ENCODE measurements at places on chromosomes 7 and 10.

- no peak for DNase-seq
Observed at GRCh38 chr7:111986601-111987000, 219.6 kb downstream of the DOCK4 start.

GRCh38 chr7:20233362-20233761, 16.2 kb upstream of the MACC1 start:
- DNase-seq = no peak

DNA sequence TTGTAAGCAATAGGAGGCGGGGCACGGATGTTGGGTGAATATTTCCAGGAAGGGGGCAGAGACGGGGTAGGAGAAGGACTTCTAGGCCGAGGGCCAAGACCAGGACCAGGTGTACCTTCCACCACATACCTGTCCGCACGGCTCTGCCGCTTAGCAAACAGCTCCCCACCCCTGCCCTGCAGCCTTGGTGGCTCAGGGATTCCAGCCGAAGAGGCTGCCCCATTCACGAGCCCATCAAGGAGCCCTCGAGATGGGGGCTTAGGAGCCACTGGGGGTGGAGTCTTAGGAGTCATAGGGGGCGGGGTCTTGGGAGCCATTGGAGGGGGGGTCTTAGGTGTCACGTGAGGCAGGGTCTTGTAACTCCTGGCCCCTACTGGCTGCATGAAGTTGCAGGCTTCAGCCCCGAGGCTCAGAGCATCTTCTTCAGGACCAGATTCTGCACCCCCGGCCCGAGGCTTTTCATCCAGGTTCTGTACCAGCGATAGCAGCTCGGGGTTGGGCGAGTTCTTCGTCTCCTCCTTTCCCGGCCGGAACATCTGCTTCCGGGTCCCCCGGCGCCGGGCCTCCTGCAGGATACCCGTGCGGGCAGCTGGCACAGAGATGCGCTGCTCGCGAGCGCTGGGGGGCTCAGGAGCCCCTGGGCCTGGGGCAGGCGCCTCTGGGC, 6.1 kb upstream of the MYOZ1 start:
- DNase-seq = peak; percentile 29

DNA sequence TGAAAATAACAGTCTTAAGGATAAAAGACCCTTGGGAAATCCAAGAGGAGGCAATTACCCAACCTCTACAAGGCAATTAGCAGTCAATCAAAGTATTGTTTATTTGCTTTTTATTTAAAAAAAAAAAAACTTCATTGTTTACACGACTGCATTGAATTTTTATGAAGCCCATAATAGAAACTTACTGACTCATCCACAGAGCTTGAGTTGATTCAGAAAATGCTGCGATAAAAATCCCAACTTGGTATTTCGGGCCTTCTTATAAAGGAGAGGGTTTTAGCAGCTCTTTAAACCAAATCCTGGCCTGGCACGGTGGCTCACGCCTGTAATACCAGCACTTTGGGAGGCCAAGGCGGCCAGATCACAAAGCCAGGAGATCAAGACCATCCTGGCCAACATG, 69.2 kb upstream of the PALS2 start:
- DNase-seq = no peak

GRCh38 chr10:84718877-84719616, 390.7 kb downstream of the CCSER2 start:
- DNase-seq = no peak

DNA sequence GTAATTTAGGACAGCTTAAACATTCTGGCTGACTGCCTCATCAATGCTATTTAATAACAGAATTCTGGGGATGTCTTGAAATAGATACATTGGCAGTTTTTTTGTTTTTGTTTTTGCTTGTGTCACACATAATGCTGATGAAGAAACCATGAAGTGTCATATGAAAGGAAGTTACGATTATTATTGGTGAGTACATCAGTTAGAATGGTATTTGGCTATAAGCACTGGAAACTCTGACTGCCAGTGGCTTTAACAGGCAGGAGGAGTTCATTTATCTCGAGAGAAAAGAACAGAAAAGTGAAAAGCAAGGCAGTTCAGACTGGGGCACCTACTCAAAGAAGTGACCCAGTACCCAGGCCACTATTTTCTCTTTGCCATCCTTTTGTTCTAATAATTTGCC, 18.1 kb downstream of the LSM8 start:
- no peak for DNase-seq

- DNase-seq = no peak
Observed at GRCh38 chr10:92890471-92890870, 42.2 kb downstream of the EXOC6 start.

DNA sequence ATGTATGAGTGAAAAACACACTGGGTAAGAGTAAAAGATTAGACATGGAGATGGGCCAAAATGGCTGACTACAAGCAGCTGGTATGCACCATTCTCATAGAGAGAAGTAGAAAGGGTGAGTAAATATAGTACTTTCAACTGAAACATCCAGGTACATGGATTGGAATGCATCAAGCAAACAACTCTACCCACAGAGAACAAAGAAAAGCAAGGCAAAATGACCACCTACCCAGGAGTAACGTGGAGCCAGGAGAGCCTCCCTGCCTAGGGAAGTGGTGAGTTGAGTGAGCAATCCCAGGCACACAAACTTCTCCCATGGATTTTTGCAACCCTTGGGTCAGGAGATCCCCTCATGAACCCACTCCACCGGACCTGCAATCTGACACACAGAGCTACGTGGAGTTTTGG, 212.8 kb downstream of the PTN start:
- DNase-seq = no peak

DNA sequence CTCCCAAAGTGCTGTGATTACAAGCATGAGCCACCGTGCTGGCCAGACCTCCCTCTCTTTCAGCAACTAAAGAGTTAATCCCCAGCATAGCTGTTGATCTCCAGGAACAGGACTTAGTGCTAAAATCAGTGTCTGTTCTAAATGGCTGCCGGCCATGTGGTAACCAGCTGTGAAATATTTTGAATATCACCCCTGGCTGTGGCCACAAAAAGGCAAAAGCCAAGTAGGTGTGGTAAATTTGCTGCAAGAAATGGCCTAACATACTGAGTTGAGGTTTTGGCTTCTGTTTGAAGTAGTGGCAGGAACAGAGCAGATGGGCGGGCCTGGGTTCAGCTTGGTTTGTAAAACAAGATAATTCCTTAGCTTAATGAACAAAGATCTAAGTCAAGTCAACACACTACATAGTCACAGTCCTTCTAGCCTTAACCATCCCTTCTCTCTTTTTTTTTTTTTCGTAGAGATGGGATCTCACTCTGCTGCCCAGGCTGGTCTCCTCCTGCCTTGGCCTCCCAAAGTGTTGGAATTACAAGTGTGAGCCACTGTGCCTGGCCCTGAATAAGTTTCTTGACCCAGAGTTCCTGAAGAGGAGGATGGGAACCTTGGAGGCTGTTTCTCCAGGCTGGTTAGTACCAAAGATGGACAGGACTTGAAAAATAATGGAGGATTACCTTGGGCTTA, 22.7 kb upstream of the AGFG2 start:
- DNase-seq = no peak

- no peak for DNase-seq
Observed at GRCh38 chr10:13885238-13885990, 298.6 kb downstream of the PRPF18 start.

GRCh38 chr7:157708919-157709295, 372.1 kb downstream of the DNAJB6 start:
- no peak for DNase-seq

DNA sequence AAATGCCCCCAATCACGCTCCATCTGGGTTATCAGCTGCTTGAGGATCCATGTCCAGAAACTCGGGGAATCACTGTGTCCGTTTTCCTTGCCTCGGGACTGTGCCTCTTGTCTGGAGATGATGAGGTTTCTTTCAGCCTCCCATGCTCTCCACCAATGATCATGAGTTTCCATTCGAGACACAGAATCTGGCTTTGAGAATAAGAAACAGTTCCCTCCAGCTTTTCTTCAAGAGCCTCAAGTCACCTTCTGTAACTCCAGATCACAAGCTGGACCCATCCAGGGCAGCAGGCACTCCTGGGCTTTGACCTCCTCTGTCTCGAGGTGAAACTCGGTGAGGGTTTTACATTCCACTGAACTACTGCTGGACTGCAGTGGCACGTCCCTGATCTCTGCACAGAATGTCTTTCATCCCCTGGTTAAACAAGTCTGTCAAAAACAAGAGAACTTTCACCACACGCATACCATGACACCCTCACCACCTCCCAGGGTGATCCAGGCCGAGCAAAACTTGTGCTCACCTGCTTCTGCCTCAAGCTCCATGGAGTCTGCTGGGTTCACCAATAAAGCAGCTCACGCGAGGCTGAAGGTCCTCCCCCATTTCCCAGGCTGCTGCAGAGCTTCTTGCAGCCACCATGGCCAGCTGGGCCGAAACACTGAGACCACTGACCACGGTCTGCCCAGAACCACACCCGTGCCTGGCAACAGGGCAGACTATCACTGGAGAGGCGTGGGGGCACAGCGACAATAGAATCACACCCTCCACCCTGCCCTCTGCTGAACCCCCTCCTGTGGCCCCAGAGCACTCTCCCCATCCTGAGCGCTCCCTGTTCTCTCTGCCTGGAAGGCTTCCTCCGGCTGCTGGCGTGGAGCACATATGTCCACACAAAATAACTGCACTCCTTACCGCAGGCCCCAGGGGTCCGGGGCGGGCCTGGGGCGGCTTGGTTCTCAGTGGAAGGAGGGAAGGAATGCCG, 25.1 kb downstream of the MAT1A start:
- no peak for DNase-seq

DNA sequence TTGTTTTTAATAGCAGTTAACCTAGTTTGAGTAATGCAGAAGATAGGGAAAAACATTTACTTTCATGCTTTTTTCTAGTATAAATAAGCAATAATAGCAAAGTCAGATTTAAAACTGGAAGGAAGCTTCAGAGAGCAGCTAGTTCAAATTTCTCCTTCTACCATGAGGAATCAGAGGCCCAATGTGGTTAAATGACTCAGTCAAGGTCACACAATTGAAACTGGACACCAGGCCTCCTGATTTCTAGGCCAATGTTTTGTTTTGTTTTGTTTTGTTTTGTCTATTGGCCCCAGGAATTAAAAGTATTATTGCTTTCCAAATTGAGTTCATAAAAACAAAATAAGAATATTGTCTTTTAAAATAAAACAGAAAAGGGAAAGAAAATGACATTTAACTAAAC, 122.3 kb downstream of the TRIL start:
- no peak for DNase-seq

DNA sequence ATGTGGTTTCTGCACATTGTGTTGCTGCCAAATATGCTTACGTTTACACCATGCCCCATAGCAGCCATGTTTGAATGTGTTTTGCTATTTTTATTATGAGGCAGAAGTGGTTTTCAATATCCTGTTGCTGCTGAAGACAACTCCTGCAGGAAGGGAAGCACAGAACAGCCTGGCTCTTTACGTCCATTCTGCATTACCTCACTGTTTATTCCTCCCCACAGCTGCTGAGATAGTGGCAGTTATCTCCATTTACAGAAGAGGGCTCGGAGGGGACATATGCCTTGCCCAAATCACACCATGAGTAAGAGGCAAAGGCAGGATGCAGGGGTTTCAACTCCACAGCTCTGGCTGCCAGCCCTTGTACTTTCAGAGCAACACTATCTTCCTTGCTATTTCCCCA, 35.3 kb downstream of the PLPP4 start:
- no peak for DNase-seq

- DNase-seq = no peak
Observed at GRCh38 chr7:43692582-43693373, 36.5 kb downstream of the COA1 start.

DNA sequence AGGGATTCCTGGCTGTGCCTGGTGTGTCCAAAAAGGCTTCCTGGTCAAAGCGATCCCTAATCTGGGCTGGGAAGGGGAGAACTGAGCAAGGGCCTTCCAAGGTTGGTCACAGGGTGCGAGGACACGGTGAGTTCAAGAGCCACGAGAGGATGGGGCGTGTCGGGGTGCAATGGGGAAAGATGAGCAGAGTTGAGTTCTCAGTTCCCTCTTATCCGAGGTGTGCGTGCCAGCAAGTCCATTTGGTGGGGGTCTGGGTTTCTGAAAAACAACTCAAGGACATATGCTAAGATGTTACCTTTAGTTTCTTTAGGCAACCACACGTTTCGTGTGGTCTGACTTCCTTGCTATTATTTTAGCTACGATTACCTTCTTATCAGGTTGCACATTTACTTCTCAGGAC, 1.3 kb downstream of the ZNF775 start:
- no peak for DNase-seq

DNA sequence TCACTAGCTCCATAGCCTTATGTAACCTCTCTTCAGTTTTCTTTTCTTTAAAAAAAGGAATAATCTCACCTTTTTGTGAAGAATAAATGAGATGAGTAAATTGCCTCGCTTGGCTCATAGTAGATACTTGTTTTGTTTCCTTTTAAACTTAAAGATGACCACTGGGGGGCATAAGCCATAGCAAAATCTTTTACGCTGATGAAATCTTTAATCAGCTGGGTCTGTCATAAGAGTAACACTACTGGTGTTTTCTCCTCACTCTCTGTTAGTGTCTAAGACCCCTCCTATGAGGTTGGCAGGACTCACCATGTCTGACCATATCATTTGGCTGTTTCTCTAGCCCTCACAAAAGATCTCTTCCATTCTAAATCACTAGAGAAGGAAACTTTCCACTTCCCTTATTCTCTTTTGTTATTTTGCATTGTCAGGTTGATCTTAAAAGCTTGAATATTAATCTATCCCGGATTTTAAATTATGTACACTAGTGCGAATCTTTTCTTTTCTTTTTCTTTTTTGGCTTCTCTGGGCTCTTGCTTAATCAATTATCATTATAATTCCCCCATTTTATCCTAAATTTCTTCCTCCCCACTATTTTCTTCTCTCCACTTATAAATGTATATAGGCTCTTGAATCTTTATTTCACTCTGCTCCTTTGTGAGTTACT, 12.5 kb downstream of the STAG3 start:
- DNase-seq = no peak

DNA sequence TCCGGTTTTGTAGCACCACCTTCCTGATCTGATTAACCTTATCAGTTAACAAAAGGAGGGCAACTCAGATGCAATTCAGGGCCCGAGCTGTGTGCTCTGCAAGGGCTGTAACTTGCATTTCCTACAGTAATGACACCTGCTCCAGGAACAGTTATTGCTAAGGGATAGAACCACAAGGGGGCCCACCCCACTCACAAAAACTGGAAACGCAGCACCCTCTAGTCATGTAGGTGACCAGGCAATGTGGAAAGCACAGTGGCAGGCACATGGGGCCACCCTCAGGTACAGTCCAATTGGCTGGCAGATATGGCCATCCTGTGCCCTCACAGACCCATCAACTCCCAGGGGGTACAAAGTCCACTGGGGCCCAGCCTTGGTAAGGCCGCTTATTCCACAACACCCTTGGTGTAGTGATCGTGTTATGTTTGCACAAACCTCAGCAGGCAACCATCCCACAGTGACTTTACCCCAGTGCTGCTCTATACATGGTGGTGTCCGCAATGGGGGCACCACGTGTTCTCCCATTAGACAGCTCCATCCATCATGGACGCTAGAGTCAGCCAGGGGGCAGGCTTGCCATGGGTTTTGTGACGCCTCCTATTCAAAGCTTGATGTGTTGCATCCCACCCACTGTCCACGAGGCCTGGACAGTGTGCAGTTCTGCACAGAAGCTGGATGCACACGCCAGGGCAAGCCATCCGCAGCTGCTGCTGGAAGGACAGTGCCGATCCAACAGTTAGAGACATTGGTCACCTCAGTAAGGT, 9.4 kb downstream of the RNF133 start:
- DNase-seq = no peak
